ENCODE measurements at places on chromosomes 12 and 14. TPM values are rescaled to one million over a fixed set of nuclear protein-coding genes. Genes with fewer than 3 reads are reported as not detected.

DNA sequence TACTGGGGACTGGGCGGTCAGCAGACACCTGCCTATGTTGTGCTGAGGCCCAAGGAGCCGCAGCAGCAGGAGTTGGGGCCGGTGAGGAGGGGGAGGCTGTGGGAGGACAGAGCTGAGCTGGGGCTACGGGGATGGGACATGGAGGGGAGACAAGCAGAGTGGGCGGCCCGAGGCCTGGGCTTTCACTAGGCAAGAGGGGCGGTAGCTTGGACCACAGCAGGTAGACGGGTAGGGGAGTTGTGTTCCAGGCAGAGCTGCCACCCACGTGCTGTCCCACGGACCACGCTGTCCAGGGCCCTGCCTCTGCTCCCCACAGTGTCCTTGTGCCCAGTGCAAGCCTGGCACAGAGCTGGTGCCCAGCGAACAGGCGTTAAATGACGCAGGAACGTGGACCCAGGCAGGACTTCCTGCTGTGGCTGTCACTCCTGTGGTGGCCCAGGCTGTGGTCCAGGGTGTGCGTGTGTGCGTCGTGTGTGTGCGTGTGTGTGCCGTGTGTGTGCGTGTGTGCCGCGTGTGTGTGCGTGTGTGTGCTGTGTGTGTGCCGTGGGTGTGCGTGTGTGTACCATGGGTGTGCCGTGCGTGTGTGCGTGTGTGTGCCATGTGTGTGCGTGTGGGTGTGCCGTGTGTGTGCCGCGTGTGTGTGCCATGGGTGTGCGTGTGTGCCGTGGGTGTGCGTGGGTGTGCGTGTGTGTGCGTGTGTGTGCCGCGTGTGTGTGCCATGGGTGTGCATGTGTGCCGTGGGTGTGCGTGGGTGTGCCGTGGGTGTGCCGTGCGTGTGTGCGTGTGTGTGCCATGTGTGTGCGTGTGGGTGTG is 6.8 kb downstream of the CEP170B start:
- DNase-seq, result no peak

- DNase-seq, result no peak
These were observed 15.6 kb upstream of the RNU6-7 start for GRCh38 chr14:32186248-32186647.

The PLEKHD1 gene
- total RNA-seq, result 0.10 TPM

DNA sequence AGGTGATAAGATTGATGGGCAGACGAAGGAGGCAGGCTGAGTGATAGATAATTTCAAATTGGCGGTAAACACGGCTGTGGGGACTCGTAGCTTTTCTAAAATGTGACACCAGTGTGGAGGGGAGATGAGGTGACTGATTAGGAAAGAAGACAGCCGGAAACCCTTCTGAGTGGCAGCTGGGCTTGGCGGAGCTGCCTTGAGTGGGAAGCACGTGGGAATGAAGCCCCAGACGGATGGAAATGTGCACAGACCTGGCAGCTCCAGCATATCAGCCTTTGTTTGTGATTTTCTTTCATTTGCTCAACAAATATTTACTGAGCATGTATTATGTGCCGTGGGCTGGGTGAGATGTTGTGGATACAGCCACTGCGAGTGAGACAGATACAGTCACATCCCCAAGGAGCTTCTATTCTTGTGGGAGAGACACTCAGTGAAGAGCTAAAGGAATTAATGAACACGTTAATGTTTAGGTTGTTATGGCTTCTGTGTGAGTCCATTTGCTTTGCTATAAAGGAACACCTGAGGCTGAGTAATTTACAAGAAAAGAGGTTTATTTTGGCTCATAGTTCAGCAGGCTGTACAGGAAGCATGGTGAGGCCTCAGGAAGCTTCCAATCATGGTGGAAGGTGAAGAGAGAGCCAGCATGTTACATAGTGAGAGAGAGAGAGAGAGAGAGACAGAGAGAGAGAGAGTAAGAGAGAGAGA is 65.5 kb upstream of the LHX5 start:
- DNase-seq, result no peak

DNA sequence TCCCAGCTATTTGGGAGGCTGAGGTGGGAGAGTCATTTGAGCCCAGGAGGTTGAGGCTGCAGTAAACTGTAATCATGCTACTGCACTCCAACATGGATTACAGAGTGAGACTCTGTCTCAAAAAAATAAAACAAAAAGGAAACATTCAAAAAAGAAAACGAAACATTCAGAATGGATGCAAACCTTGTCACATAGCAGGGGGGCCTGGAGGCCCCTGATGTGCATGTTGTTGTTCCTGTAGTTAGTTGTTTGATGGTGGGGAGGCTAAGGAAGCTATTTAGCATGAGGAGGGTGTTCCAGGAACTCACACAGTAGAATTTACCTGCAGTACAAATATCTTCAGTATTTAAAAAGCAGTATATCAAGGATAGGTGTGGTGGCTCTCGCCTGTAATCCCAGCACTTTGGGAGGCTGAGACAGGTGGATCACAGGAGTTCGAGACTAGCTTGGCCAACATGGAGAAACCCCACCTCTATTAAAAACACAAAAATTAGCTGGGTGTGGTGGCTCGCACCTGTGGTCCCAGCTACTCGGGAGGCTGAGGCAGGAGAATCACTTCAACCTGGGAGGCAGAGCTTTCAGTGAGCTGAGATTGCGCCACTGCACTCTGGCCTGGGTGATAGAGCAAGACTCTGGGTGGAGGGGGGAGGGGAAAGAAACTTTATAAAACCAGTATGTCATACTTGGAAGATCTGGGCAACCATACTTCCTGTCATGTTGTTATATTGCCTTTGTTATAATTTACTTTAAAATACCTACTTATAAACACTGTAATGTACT is 17.6 kb upstream of the AEBP2 start:
- no peak for DNase-seq

DNA sequence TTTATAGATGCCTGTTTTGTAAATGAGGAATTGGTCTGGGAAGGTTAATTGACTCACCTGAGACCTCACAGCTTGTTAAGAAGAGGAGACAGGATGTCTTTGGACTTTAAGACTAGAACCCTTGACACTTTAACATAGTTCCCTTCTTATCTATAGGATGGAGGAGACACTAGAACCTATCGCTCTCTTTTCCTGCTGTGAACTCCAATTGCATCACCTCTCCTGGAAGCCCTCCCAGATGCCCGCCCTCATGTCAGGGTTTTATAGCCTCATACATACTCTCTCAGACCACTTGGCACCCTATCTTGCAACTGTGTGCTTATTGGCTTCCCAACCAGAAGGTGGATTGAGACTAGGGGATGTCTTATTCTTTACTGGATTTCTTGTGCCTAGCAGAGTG is 2.5 kb upstream of the CTDSP2 start:
- DNase-seq, result no peak

- no peak for DNase-seq
These were observed 34.3 kb downstream of the OVCH1 start for GRCh38 chr12:29463198-29463597.

DNA sequence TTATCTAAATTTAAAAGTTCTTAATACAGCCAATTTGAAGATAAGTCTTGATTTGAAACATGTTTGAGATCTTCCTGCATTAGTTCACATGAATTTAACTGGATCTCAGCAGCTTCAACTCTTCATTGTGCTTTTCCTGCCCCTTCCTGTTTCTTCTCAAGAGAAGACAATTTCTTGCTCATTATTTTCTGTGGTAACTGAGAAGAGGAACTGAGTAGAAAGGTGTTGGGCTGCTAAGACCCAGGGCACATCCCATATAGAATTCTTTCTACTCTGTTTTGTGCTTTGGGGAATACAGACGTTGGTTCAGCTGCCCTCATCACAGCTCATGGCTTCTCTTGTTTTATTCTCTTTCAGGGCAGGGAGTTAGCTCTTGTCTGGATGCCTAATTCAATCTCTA is 110.2 kb downstream of the SNAPC1 start:
- no peak for DNase-seq

The DTX3 gene
- 5.9 TPM for total RNA-seq

- no peak for DNase-seq
These were observed 599.7 kb downstream of the SLC16A7 start for GRCh38 chr12:60195483-60195882.

The KLRC2 gene
- not detected for total RNA-seq

DNA sequence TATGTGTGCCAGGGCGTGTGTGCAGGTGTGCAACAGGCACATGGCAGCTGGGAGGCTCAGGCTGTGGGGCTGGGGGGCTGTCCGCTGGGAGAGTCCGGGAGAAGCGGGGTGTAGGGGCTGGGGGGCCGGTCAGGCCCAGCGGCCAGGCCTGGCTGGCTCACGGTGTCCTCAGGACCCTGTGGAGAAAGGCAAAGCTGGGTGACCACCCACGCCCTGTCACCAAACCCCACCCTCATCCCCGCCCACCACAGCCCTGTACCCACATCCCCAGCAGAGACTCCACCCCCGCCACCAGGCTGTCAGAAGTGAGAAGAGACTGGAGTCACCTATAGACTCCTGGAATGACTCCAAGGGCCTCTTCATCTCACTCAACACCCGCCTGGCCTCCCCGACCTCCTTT is 85.3 kb downstream of the SCARB1 start:
- DNase-seq, result no peak

DNA sequence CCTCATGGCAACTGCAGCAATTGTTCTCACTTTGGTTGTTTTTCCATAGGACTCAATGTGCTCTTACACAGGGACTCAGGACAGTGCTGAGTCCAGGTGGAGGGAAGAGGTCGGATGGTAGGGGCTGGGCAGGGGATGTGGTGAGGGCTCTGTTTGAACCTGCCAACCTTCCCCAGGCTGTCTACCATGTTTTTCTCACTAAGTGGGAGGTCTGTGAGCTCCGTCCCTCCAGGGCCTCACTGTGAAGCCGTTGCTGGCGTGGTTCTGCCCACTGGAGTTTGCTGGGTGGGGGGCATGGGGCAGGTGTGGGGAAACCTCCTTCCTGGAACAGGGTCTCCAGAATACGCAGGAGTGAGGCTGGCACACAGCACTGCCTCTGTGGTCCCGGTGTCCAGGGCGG is 20.7 kb upstream of the PRMT8 start:
- DNase-seq, result no peak
